B cell (primary cell): ENCODE measurements at places on chromosomes 11 and 22.

DNA sequence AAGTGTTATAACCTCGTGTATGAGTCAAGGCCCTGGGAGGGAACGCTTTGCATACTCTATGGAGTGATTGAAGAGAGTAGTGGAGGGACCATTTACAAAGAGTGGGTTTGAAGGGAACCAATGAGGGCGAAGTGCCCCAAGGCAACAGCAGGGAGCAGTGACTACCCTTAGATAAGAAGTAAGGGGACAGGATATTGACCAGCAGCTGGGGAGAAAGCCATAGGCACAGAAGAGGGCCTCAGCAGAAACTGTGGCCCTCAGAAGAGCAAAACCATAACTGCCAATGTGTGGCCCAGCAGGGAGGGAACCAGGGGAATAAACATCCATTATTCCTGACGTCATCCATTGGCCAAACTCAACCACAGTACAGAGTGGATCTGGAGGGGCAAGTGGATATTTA, 24.7 kb downstream of the PARVA start:
- no peak for DNase-seq

DNA sequence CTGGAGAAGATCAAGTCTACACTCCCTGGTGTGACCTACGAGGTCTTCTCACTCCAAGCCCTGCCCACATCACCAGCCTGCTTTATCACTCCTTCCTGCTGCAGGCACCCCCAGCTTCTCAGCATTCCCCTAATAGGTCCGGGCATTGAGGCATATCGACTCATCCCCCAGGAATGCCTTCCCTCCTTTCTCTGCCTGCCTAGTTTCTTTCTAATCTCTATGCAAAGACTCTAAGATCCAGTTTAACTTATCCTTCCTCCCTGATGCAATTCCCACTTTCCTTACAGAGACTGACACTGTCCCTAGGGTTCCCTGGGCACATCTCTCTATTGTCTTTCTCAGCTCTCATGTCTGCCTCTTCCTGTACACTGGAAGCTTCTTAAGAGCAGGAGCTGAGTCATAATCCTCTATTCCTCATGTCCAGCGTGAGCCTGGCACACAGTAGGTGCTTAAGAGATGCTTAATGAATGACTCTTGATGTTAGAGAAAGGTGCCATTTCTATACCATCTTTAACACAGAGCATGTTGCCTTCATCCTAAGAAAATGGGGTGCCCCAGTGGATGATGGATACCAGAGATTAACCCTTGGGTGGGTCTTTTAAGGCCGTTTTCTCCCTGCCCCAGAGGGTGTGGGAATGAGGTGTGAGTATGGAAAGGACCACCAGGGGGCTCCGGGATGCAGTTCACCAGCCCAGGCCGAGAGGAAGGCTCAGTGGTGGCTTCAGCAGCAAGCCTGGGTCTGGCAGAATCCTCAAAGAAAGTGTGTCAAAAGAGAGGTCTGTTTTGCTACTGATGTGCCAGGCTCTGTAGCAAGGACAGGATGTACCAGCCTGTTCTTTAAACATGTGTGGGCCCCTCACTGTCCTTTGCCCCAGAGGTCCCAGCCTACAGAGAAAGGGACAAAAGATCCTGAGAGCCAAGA, 34.7 kb downstream of the PARVA start:
- no peak for DNase-seq

DNA sequence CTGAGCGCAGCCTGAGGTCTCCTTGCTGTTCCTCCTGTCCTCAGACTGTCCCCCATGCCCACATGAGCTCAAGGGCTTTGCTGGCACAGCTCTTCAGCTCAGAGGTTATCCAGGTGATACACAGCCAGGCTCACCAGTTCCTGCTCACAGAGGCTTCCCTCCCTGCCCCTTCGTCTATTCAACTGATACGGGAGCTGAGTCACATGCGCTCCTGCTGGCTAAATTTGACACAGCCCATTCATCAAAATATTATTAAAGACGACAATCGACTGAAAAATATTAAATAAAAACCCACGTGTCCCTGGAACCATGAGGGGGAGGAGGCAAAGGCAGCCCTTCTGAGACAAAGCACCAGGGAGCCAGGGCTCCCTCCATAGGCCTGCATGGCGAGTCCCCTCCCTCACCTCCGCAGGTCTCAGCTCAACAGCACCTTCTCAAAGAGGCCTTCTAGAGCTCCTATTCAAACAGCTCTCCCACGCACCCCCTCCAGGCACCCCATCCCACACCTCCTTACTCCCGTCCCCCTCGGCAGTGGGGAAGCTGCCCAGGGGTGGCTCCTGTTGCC, 40.5 kb downstream of the DUSP8 start:
- no peak for DNase-seq

DNA sequence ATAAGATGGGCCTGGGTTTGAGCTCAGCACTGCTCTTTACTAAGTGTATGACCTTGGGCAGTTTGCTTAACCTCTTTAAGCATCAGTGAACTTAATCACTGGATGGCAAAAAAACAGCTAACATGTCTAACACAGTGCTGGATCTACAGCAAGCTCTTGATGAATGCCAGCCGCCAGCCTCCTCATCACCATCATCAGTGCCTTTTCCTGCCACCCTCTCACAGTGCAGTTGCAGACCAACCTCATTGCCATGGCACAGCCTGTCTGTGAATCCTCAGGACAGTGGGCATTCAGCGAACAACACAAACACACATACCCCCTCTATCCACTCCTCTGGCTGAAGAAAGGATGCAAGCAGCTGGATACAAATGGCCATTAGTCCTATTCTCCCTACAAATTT, 133.0 kb downstream of the OPCML start:
- no peak for DNase-seq

DNA sequence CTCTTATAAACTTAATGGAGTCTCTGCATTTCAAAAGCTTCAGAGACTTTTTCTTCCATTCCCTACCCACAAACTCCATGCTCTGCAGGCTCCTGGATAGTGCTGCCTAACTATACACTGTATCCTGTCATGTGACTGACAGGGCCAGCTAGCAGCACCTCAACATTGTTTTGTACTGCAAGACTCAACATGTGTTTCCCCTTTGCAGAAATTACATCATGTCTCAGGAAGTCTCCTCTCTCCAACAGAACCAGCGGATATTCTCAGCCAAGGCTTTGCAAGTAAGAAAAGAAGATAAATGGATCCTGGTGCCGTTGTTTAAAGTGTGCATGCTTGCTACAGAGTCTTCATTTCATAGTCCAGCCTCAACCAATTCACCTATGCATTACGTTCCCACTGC, 164.0 kb upstream of the UBASH3B start:
- no peak for DNase-seq

- DNase-seq: peak; percentile 44
These were observed 7.7 kb downstream of the LHFPL7 start for GRCh38 chr22:24938741-24939341.

- DNase-seq: no peak
These were observed 1.2 kb downstream of the ILK start for GRCh38 chr11:6604790-6605189.

GRCh38 chr11:20010851-20011225, 149.4 kb downstream of the DBX1 start:
- no peak for DNase-seq

DNA sequence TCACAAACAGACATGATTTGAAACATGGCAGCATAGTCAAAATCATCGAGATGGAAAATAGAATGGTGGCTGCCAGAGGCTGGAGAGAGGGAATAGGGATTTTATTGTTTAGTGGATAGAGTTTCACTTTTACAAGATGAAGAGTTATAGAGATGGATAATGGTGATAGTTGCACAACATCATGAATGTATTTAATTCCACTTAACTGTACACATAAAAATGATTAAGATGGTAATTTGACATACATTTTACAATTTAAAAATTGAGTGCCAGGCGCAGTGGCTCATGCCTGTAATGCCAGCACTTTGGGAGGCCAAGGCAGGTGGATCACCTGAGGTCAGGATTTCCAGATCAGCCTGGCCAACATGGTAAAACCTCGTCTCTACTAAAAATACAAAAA, 21.2 kb downstream of the TTC28 start:
- DNase-seq: no peak

- DNase-seq: no peak
These were observed 29.9 kb upstream of the TXNRD2 start for GRCh38 chr22:19971276-19972124.

DNA sequence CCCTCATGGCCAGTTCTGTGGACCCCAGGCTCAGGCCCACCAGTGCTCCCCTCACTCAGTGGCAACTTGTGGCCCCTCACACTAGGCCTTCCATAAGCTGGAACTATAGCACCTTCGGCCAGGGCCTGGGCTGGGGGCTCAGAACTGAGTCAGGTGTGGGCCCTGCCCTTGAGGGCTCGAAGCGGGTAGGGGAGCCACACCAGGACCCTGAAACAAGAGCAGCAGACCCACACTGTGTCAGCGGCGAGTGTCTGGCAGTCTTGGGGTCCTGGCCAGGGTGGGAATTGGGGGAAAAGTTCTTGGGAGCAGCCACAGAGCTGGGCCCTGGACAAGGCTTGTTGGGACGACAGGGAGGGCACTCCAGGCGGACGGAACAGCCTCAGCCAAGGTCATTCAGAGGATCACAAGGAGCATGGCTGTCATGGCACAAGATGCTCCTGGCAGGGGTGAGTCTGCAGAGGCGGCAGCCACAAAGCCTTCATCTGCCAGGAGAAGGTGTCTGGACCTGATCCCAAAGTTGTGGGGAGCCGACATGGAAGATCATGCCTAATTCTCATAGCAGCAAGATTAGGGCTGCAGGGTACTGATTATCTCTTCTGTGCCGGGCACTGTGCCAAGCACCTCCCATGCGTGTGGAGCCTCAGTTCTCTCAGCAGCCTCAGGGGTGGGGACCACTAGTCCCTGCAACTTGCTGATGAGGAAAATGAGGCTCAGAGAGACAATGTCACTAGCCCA, 50.7 kb downstream of the SHISAL1 start:
- no peak for DNase-seq

- DNase-seq: no peak
These were observed 289.1 kb upstream of the SORL1-AS1 start for GRCh38 chr11:121741761-121742361.

- no peak for DNase-seq
These were observed 429.6 kb downstream of the BRD1 start for GRCh38 chr22:49398115-49398514.

DNA sequence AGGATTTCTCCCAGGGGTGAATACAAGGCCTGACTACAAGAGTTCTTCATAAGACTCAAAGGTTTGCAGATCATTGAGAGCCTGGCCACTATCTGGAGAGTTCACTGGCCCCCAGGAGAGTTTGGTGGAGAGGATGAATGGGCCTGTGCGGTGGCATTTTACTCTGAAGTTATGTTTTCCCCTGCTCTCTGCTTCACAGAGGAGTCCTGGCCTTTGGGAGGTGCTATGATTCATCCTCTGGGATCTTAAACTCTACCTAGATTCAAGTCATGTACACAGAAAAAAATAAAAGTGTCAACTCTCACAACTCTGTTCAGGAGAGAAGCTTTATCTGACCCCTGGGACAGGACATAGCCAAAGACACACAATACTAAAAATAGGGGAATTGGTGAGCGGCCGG, 159.1 kb upstream of the CARD18 start:
- DNase-seq: no peak

DNA sequence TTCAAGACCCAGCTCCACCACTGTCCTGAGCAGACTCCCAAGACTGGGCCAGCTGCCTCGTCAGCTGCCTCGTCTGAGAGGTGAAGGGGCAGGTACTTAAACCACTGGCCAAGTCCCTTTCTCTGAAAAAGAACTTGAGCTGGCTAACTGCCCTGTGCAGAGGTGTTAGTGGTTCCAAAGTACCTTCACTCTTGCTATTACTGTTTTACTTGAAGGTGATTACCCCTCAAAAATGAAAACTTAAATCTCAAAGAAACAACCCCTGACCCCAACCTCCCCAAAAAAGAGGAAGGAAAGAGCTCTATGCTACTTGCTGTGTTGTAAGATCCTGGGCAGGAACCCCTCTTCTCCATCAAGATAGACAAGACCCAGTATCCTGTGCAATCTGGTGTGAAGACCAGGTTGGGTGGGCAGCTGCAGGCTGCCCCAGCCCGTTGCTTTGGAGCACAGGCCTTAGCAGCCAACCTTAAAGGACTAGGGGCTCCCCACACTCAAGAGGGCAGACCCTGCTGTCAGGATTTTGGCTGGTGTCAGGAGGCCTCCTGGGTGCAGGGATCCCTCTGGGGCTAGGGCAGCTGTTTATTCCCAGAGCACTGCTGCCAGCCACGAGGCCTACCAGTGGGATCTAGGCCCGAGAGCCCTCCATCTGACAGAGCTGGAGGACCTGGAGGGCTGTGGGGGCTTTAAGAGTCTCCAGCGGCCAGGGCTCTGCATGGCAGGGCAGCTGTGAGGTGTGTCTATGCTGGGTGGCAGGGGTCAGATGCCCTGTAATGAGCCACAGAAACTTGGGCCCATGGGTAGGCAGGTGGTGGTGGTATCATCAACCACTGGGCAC, 13.0 kb downstream of the GUCD1 start:
- no peak for DNase-seq

DNA sequence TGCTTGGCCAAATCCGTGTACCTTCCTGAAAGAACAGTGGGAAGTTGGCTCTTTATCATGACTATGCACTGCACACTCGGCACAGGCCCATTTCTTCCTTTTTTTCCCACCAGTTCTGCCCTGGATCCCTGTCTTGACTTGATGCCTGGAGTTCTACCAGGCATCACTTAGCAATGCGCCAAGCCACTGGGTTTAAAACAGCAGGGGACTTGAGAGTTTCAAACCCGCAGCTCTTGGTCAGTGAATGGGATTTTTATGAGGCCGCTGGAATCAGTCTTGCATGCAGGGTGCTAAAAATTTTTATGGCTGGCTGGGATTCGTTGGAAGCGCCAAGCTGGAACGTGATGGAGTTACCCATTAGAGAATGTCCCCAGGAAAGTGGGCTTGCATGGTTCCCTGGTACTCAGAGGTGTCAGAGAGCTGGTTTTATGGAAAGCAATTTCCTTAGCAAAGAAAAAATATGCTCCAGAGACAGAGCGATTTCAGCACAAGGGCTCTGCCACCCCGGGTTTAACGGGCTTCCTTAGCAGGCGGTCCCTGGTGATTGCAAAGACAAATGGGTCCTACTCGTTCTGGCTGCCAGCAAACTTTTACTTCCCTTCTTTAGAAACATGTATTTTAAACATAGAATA, 432.9 kb downstream of the TENM4 start:
- DNase-seq: no peak

- DNase-seq: no peak
These were observed 1379.9 kb downstream of the TBC1D22A start for GRCh38 chr22:48142388-48142787.

GRCh38 chr22:40491990-40492631, 121.7 kb downstream of the SGSM3 start:
- peak; percentile 91 for DNase-seq

- DNase-seq: no peak
These were observed 45.2 kb downstream of the TBX1 start for GRCh38 chr22:19805821-19806212.

GRCh38 chr11:128713595-128713994, 19.7 kb downstream of the FLI1 start:
- peak; percentile 65 for DNase-seq

GRCh38 chr11:70810133-70810532, 411.8 kb downstream of the CTTN start:
- DNase-seq: no peak

DNA sequence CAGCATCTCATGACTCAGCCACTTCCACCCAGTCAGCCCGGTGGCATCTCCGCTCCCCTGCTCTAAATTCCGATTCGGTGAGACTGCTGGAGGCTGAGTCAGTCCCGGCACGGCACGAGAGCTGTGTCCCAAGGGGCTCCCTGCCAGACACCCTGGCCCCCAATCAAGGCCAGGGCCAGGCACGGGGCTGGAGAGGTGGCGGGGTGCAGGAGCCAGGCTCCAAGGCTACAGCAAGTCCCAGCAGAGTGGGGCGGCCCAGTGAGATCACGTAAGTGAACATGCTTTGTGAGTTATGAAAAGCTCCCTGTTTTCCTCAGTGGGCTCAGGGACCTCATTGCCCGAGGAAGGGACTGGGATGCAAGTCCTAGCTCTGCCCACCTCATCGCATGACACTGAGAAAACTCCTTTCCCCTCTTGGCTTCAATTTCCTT, 3.0 kb downstream of the C11orf68 start:
- no peak for DNase-seq
